HT-29 (cell line): ENCODE measurements at places on chromosomes 7 and 10.

DNA sequence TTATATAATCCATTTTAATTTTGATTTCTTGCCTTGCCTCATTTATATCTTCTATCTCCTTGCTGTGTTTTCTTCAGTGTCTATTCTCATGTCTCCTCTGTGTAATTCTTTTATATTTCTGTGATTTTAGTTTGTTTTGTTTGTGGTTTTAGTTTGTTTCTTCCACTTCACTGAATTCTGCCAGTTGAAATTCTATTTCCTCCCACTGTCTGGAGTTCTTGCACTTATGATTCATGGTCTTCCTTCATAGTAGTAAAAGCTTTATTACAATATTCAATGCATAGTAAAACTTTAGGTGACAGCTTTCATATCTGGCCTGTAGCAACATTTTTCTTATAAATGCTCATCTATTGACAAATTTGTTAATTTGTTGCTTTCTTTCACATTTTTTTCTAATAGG, 113.3 kb downstream of the MAGI2 start:
- no peak for DNase-seq

DNA sequence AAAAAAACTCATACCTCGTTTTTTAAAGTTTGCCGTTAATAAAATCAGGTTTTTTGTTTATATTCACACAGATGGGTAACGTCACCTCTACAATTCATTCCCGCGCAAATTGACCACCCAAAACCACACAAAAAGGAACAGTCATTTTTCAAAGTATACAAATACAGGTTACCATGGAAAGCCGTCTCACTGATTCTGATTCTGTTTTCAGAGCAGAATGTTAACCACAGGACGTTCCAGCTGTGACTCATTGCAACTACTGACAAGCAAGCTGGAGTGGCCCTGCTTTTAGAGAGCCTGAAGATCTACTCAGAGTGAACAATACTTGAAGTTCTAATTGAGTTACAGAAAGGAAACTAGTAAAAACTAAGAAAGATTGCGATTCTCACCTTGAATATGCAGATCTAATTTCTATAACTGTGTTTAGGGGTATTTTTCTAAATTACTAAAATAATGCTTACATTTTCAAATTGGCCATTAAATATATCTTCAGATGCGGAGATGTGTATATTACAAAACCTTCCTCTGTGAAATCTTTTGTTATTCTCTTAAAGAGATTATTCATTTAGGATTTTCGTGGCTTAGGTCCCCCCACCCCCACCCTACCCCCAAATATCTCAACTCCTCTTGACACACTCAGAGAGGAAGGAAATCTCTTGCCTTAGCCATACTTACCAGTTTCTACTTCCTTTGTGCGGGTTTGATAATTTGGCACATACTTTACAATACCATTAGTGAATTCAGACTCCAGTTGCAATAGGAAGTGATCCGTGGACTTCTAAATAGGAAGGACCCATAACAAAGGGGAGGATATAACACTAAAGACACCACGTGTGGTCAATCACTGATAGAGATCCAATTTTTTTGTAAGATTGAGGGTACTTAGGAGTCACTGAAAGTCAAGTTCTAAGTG, 106.0 kb downstream of the CUBN start:
- peak; percentile 88 for DNase-seq

DNA sequence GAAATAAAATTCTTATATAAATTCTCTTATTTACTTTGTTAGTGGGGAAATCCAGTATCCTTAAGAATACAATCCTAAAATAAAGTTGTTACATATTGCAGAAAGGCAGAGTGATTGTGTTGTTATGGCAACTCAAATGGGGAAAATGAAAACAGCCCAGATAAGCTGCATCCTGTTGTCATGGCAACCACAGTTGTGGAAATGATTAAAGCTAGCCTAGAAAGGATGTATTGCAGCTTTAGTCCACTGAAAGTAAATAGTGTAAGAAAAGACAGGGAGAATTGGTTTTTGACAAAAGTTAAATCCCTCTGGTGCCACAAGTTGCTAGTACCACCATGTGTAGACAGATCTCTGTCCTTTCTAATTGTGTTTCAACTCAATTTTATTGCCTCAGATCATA, 43.2 kb downstream of the BTRC start:
- peak; percentile 47 for DNase-seq

GRCh38 chr10:12597788-12598765, 248.7 kb downstream of the CAMK1D start:
- no peak for DNase-seq

DNA sequence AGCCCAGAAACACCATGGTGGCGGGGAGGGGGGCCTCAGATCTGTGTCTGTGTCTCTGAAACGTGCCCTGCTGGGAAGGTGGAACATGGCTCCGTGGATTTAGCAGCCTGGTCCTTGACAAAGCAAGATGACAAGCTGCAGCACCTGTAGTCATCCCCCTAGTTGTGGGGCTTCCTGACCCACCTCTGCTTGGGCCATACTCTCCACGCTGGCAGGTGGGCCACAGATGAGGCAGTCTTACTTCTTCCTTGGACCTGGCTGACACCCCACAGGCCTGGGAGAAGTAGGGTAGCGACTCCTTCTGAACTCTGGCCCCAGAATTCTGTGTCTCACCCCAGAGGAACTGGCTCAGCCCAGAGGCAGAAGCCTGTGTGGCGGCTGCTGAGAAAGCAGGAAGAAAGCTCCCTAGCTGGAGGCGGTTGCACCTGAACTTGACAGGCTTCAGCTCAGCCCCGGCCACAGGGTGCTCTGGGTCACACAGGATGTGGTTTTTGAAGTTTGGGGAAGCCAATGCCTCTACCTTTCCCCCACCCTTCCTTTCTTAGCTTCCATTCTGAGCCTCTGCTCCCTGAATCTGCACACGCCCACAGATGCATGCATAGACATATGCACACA, 113.9 kb downstream of the ABLIM1 start:
- DNase-seq: peak; percentile 30

- no peak for DNase-seq
Observed at GRCh38 chr10:74544106-74544505, 282.3 kb upstream of the KAT6B start.

GRCh38 chr10:92242910-92243671, 47.8 kb downstream of the CPEB3 start:
- DNase-seq: peak; percentile 71

- DNase-seq: no peak
Observed at GRCh38 chr10:121168545-121169216, 317.5 kb downstream of the WDR11 start.

- DNase-seq: no peak
Observed at GRCh38 chr10:73597346-73597745, 6.2 kb upstream of the USP54 start.

DNA sequence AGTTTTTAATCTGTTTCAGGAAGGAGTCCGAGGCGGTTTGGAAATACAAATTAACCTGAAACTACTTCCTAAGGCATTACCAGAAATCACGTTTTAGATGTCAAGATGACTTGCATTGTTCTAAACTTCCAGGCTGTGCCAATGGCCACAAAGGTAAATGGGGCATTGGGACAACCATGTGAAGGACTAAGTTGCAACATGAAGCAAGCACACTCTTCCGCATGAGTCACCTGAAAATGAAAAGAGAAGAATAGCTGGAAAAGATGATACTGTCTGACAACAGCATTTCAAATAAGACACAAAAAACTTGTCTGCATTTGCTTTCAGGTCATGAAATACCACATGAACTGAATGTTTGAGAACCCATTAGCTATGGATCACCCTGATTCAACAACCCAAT, 262.1 kb downstream of the AHR start:
- DNase-seq: no peak

- DNase-seq: no peak
Observed at GRCh38 chr7:82528577-82529310, 85.2 kb upstream of the CACNA2D1 start.

DNA sequence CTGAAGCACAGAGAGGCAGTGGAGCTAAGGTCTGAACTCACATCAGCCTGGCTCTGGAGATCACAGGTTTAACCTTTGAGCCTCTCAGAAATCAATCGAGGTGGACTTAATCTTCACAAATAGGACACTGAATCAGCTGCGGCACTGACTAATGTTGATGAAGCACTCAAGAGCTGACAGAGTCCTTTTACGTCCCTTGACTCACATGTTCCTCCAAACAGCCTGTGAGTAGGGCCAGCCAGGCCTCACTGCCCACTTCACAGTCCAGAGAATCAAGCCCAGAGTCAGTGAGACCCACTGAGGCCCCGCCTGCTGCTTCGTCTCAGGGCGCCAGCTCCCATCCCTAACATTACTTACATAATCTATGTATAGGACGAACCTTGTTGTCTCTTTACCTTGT, 63.1 kb downstream of the TNS3 start:
- DNase-seq: no peak

GRCh38 chr10:114687459-114687858, 29.4 kb upstream of the ABLIM1 start:
- DNase-seq: no peak

GRCh38 chr10:75431180-75432111, at the start of gene LRMDA:
Gene LRMDA, plus strand, starts transcription at chr10:75431624.
- no peak for DNase-seq

GRCh38 chr10:48455392-48456151, 149.1 kb downstream of the MAPK8 start:
- DNase-seq: no peak

DNA sequence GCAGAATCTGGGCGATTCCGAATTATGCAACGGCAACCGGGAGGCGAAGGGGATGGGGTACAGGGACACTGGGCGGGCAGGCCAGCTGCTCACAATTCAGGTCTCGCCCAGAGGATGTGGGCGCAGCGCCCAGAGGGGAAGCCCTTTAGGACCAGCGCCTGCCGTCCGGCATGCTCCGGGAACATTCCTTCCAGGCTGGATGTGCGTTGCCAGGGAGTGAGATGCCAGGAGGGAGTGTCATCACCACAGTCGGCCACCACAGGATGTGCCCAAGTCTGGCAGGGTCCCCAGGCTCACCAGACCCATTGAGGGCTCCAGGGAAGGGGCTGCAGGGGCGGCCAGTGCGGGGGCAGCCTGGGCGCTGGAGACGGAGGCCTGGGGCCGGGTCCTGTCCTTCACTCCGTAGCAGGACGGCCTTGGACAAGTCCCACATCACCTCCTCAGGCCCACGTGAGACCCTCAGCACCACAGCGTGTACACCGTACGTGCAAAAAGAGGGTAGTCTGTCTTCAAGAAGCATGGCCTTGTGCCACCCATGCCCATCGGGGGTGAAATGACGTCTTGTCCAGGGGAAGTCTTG, 63.9 kb downstream of the FOXL3 start:
- no peak for DNase-seq

- DNase-seq: peak; percentile 50
Observed at GRCh38 chr7:44307301-44307900, 18.0 kb downstream of the CAMK2B start.

DNA sequence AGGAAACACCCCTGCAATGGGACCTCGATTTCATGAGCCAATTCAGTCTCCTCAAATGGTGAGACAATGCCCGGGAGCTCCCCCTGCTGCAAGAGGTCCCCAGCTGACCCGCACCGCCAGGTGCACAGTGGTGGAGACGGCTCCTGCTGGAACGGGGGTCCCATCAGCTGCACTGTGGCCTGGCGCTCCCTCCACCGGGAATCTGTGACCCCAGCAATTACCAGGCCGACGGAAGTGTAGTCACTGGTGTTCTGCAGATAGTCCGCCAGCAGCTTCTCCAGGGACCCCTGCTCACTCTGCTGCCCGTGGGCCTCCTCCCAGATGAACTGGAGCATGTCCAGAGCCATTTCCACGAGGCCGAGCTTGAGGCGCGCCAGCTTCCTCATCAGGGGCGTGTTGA, 64.9 kb upstream of the NKX6-2 start:
- DNase-seq: no peak

- no peak for DNase-seq
Observed at GRCh38 chr10:75352650-75353049, 48.9 kb downstream of the ZNF503 start.

- no peak for DNase-seq
Observed at GRCh38 chr7:128442356-128442755, 13.3 kb upstream of the HILPDA start.

- no peak for DNase-seq
Observed at GRCh38 chr7:106731187-106731586, 70.2 kb upstream of the CCDC71L start.

GRCh38 chr7:66669088-66669487, 40.4 kb downstream of the KCTD7 start:
- DNase-seq: no peak

DNA sequence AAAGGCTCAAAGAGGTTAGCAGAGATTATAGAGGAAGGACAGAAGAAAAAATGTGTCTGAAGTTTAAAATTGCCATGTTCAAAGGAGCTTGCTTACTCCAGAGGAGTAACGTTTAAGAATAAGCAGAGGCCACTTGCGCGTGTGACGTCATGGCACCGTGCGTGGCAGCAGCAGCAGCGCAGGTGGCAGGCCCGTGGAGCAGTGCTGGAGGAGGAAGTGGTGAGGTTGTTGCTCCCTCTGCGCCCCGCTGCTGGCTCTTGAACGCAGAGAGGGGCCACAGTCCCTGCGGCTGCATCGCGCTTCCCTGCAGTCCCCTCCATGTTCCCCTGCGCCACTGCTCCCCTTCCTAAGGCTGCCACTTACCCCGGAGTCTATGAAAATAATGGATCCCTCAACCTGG, 37.5 kb downstream of the GDI2 start:
- no peak for DNase-seq

- DNase-seq: no peak
Observed at GRCh38 chr7:27518561-27519350, 143.9 kb downstream of the HIBADH start.

- DNase-seq: no peak
Observed at GRCh38 chr10:13327534-13327933, 20.6 kb downstream of the SEPHS1 start.

DNA sequence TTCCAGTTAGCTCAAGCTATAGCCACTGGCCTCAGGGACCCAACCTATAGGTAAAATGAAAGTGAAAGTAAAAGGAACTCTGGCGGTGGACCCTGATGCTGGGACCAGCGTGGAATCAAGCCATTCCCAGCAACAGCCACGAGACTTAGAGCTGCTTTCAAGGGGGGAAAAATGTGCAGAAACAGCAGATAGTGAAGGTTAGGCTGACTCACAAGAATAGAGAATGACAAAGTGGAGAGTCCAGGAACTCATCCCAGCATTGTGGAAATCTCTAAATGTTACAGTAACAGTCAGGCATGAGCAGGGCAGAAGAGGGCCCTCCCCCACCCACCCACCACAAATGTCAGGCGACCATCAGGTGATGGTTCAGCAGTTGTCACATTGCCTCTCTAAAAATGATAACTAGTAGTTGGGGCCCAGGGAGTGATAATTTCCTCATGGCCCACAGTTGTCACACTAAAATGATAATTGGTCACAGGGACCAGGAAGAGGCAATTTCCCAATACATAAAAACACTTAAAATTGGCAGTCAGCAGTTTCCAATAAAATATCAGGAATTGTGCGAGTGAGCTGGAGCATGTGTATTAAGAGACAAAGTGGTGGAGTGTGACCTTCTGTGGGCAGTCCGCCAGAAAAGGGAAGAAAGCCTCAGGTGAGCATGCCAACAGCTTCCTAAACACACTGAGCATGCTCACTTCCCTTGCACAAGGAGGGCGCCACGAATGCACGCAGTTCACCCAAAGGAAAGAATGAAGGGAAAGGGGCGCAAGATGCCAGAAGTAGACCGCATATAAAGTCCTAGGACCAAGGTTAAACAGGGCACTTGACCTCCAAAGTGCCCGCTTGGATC, 129.8 kb upstream of the PPP1R3A start:
- peak; percentile 32 for DNase-seq

GRCh38 chr10:77027141-77027540, 610.5 kb downstream of the KCNMA1 start:
- DNase-seq: no peak

- DNase-seq: no peak
Observed at GRCh38 chr10:6136215-6137201, 47.7 kb downstream of the RBM17 start.
